ENCODE measurements at places on chromosomes 4 and X. TPM values are rescaled to one million over a fixed set of nuclear protein-coding genes. Genes with fewer than 3 reads are reported as not detected.

Gene ALPK1
- total RNA-seq = 8.9 TPM

Gene PPEF1
- total RNA-seq = 0.09 TPM

Gene P2RY4
- total RNA-seq = 1.2 TPM

- no peak overlapping the region for H3K4me3 ChIP-seq
- H3K27me3 ChIP-seq = no peaks in the 10 kb centered on the region
- no peaks in the 10 kb centered on the region for H3K36me3 ChIP-seq
- no peak overlapping the region for H3K27ac ChIP-seq
Observed at GRCh38 chr4:181671672-181672071, 571.5 kb upstream of the TENM3 start.

DNA sequence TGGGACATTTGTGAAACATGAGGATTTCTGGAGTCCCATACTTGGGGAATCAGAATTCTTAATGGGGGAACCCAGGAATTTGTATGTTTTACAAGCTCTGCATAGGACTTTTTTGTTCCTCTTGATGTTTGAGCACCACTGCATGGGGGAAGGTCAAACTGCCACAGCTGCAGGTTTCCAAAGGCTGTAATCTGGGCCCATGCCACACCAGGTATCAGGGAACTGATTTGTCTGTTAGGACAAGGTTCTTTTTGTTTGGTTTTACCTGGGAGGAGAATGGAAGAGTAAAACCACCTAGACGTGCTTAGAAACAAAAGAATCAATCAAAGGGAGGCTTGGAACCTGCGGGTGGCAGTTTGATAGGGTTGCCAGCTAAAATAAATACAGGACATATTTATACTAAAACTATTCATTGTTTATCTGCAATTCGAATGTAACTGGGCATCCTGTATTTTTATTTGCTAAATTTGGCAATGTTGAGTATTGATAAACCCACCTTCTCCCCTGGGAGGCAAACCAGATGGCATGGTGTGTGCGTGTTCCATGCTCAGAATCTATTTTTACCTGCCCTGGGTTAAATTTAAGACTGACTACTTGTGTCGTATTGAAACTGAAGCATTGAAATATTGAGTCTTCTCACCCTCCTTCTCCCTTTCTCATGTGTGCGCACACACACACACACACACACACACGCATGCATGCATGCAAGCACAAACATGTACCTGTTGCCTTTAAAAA lies 63.7 kb downstream of the TMEM164 start:
- no peak overlapping the region for H3K4me3 ChIP-seq
- no peak overlapping the region for H3K27ac ChIP-seq
- no peaks in the 10 kb centered on the region for H3K4me1 ChIP-seq
- H3K36me3 ChIP-seq = no peaks in the 10 kb centered on the region
- DNase-seq = no peak

Gene PLAC8
- 147 TPM for total RNA-seq

Gene XAGE1A
- not detected for total RNA-seq

Gene RGN
- total RNA-seq = not detected

GRCh38 chr4:46385946-46386345 lies 4.0 kb downstream of the GABRA2 start:
- no peaks in the 10 kb centered on the region for H3K4me1 ChIP-seq
- no peak overlapping the region for H3K4me3 ChIP-seq
- no peaks in the 10 kb centered on the region for H3K36me3 ChIP-seq
- H3K27me3 ChIP-seq = peaks cover 10% of the 10 kb centered on the region
- no peak overlapping the region for H3K27ac ChIP-seq
- DNase-seq = no peak

Gene PABPC1L2B
- total RNA-seq = not detected

DNA sequence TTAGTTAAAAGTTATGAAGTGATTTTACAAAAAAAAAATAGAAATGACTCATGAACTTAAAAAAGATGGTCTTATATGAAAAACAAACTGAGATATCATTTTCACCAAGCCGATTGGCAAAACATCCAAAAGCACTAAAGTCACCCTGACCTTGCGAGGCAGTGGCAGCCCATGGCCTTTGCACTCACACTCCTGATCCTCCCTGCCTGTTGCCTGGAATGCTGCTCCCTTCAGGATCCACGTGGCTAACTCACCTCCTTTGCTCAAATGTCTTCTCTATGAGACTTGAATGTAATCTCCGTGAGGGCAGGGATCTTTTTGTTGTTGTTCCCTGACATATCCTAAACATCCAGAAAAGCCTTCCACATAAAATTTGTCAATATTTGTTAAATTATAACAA lies 106.4 kb downstream of the RAPGEF2 start:
- H3K4me3 ChIP-seq = no peak overlapping the region
- H3K27ac ChIP-seq = no peak overlapping the region
- H3K27me3 ChIP-seq = no peaks in the 10 kb centered on the region
- DNase-seq = no peak
- peaks cover 3% of the 10 kb centered on the region for H3K4me1 ChIP-seq

Gene TMEM31
- not detected for total RNA-seq

Gene GLUD2
- total RNA-seq = not detected

Gene DGAT2L6
- total RNA-seq = not detected

GRCh38 chrX:20421275-20421674 lies 154.6 kb upstream of the RPS6KA3 start:
- H3K4me3 ChIP-seq = no peak overlapping the region
- no peaks in the 10 kb centered on the region for H3K36me3 ChIP-seq
- no peak for DNase-seq
- no peaks in the 10 kb centered on the region for H3K27me3 ChIP-seq
- H3K4me1 ChIP-seq = peaks cover 13% of the 10 kb centered on the region
- no peak overlapping the region for H3K27ac ChIP-seq

GRCh38 chr4:15322006-15322405 lies 105.8 kb upstream of the C1QTNF7 start:
- H3K4me1 ChIP-seq = no peaks in the 10 kb centered on the region

- no peaks in the 10 kb centered on the region for H3K4me1 ChIP-seq
- peaks cover 4% of the 10 kb centered on the region for H3K27me3 ChIP-seq
- no peak overlapping the region for H3K27ac ChIP-seq
- H3K4me3 ChIP-seq = no peak overlapping the region
- no peak for DNase-seq
Observed at GRCh38 chr4:145531859-145532258, 50.2 kb downstream of the SMAD1 start.

DNA sequence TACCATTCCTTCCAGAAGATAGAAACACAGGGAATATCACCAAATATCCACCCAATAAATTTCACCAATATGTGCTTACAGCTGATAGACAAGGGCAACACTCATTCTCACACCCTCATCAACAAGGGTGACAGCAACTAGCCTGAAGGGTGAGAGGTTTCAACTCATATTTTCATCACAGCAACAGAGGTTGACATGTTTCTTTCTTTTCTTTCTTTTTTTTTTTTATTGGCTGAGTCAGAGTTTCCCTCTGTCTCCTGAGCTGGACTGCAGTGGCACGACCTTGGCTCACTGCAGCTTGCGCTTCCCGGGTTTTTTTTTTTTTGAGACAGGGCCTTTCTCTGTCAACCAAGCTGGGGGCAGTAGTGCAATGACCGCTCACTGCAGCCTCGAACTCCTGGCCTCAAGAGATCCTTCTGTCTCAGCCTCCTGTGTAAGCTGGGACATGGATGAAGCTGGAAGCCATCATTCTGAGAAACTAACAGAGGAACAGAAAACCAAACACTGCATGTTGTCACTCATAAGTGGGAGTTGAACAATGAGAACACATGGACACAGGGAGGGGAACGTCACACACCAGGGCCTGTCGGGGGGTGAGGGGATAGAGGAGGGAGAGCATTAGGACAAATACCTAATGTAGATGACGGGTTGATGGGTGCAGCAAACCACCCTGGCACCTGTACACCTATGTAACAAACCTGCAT lies 27.5 kb upstream of the ASMTL start:
- H3K27ac ChIP-seq = peak overlapping the region; percentile 89
- no peak for DNase-seq
- H3K4me3 ChIP-seq = no peak overlapping the region
- peaks cover 14% of the 10 kb centered on the region for H3K4me1 ChIP-seq

Gene TLR1
- 18.0 TPM for total RNA-seq

DNA sequence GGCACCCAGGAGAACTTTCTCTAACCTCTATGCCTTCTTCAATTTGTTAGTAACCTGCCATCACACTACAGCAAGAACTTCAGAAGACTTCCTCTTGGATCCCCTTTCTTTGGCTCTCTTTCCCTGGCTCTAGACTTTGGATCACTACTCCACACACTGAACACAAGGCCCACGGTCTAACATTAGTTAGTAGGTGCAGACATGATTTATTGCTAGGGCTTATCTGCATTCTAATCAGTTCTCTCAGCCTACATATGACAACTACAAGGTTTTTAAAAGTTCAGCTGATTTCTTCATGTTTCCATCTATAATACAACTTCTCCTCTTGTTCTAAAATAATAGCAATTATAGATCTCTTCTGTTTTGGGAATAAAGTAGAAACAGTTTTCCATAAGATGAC lies 209.1 kb upstream of the ANXA10 start:
- H3K4me3 ChIP-seq = no peak overlapping the region
- no peaks in the 10 kb centered on the region for H3K27me3 ChIP-seq
- no peak overlapping the region for H3K27ac ChIP-seq
- H3K4me1 ChIP-seq = no peaks in the 10 kb centered on the region
- no peaks in the 10 kb centered on the region for H3K36me3 ChIP-seq

Gene CHM
- 16.8 TPM for total RNA-seq

GRCh38 chrX:81168391-81168790 lies 33.3 kb downstream of the HMGN5 start:
- H3K36me3 ChIP-seq = no peaks in the 10 kb centered on the region
- no peaks in the 10 kb centered on the region for H3K27me3 ChIP-seq
- no peak for DNase-seq
- no peak overlapping the region for H3K4me3 ChIP-seq
- no peaks in the 10 kb centered on the region for H3K4me1 ChIP-seq

Gene GYPE
- 2.3 TPM for total RNA-seq

- no peak overlapping the region for H3K27ac ChIP-seq
- H3K36me3 ChIP-seq = no peaks in the 10 kb centered on the region
- H3K4me3 ChIP-seq = no peak overlapping the region
- H3K27me3 ChIP-seq = peaks cover 3% of the 10 kb centered on the region
- peaks cover 15% of the 10 kb centered on the region for H3K4me1 ChIP-seq
- DNase-seq = no peak
Observed at GRCh38 chrX:153478746-153479145, 8.4 kb upstream of the HAUS7 start.

Gene AFF1
- total RNA-seq = 65.3 TPM

DNA sequence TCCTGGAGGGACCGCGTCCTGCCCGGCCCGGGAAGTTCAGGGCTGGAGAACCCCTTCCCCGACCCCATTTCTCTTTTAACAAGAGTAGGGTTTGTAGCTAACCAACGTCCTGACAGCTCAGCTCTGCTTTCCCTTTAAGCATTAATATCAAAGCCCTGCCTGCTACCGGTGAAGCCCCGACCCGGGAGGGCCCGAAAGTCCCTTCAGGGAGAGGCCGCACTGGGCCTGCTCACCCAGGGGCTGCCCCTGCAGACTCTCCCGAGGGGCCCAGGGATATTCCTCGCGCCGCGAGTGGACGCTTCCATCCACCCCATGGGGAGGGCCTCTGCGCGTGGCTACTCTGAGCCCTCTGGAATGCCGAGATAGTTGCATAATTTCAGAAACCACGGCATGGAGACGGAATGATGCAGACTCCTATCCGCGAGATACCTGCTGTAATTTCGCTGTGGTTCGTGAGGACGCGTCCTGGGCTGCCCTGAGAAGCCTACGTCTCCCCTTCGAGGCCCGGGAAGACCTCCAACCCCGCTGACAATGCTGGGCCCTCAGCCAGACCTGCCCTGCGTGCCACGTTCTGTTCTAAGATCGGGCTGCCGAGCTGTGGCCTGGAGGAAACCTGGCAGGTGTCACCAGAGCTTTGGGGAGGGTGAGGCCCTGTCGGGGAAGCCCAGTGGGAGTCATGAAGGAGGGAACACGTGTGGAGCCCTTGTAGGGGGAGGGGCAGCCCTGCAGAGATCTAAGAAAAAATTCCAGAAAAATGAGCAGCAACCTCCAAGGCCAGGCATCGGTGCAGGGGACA lies 999 bp upstream of the CTBP1 start:
- peak; percentile 46 for DNase-seq
- H3K4me1 ChIP-seq = peaks cover 78% of the 10 kb centered on the region
- peak overlapping the region; percentile 84 for H3K4me3 ChIP-seq
- peaks cover 2% of the 10 kb centered on the region for H3K36me3 ChIP-seq
- no peaks in the 10 kb centered on the region for H3K27me3 ChIP-seq
- H3K27ac ChIP-seq = peak overlapping the region; percentile 96

GRCh38 chr4:110793890-110794554 lies 171.1 kb upstream of the PITX2 start:
- H3K27ac ChIP-seq = no peak overlapping the region
- DNase-seq = no peak
- no peaks in the 10 kb centered on the region for H3K27me3 ChIP-seq
- no peaks in the 10 kb centered on the region for H3K4me1 ChIP-seq
- no peak overlapping the region for H3K4me3 ChIP-seq
- H3K36me3 ChIP-seq = no peaks in the 10 kb centered on the region

DNA sequence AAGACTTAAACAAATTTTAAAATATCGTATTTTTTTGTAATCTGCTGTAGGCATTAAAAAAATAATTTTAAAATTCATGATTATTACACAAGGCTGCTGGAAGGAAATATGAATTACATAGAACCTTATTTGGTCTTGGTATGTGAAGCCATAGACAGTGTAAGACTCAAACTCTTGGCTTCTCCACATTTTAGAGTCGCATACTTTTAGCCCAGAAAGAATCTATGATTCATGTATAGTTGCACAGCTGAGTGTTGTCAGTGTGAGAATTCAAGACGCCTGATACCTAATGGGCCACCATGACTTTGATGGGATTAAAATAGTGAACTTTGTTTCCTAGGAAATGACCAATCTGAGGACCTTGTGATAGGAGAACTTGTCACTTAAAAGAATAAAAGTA lies 1.4 kb downstream of the INTU start:
- H3K4me3 ChIP-seq = no peak overlapping the region
- no peaks in the 10 kb centered on the region for H3K36me3 ChIP-seq
- peaks cover 4% of the 10 kb centered on the region for H3K4me1 ChIP-seq
- no peak for DNase-seq
- no peak overlapping the region for H3K27ac ChIP-seq
- H3K27me3 ChIP-seq = peaks cover 10% of the 10 kb centered on the region

Gene SMPX
- not detected for total RNA-seq

DNA sequence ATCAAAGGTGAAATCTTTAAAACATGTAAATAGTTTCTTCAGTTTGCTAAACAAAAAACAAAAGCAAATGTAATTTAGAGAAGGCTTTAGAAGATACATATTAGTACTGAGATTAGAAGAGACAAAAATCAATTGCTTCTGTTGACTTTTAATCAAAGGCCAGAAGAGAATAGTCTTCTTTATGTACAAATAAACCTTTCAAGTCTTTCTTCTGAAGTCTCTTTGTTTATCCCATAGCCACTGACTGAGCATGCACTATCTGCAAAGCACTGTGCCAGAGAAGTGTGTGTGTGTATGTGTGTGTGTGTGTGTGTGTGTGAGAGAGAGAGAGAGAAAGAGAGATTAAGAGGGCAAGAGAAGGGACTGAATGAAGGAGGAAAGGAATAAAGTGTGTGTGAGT lies 198.4 kb downstream of the GLUD2 start:
- no peaks in the 10 kb centered on the region for H3K27me3 ChIP-seq
- H3K27ac ChIP-seq = no peak overlapping the region
- no peaks in the 10 kb centered on the region for H3K4me1 ChIP-seq
- H3K4me3 ChIP-seq = no peak overlapping the region
- DNase-seq = no peak
